Stimulated activated CD4-positive, alpha-beta T cell treated with anti-CD3 and anti-CD28 coated beads, Interleukin-4, amount 100 ng/mL, for 1 hour (primary cell): ENCODE measurements at places on chromosomes 4 and X.

DNA sequence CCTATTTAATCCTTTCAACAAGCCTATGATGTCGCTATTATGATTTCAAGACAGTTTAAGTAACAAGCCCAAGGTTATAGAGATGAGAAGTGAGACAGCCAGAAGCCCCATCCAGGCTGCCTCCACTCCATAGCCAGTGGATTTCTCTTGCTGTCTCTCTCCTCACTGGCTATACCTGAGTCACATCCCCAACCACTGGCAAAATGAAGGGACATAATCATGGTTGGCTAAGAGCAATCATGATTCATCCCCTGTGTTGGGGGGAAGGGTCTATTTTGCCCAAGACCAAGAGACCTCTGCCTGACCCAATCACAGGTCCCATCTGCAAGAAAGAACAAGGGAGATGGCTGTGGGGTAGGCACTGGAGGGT is 334.9 kb upstream of the GATB start:
- DNase-seq = no peak

- no peak for DNase-seq
Observed at GRCh38 chr4:145909281-145909715, 29.3 kb downstream of the ZNF827 start.

- DNase-seq = no peak
Observed at GRCh38 chr4:13930155-13930554, 302.6 kb upstream of the BOD1L1 start.

DNA sequence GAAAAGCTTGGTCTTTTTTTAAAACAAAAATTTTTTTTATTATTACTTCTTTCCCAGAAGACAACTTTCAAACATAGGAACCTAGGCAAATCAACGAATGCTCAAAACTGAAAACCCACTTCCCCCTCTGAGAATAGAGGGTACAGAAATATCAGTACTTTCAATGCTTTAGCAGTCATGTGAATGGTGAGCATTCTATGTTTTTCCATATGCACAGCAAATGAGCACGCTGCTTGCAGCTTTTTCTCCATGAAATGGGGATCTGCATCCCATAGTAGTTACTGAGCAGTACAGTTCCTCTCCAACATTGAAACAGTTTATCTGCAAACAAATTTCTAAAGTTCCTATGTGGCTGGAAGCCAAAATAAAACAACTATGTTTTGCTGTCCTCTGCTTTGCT is 108.4 kb upstream of the BMP2K start:
- no peak for DNase-seq

GRCh38 chr4:40369437-40370274 is 34.5 kb downstream of the CHRNA9 start:
- DNase-seq = no peak

GRCh38 chr4:169271692-169272007 is 894 bp upstream of the SH3RF1 start:
- no peak for DNase-seq

DNA sequence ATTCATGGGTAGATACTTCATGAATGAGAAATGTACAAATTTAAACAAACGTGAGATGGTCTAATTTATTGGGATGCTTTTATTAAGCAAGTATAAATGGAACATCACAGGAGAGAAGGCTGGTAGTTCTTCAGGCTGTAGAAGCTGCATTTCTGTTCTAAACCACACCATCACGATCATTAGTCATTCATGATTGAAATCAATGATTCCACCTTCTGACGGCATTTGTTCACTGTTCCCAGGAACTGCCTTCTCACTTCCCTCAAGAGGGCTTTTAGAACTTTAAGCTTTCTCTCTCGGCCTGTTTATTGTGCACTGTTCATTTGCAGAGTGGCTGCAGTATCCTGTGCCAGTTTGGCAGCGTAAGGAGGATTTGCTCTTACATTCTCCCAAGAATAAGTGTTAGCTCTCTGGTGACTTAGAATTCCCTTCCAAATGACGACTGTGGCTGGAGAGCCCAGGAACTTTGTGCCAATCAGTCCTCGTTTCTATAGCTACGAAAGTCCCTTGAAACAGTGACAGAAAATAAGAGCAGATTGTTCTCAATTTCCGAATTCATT is 54.7 kb downstream of the MFAP3L start:
- no peak for DNase-seq

DNA sequence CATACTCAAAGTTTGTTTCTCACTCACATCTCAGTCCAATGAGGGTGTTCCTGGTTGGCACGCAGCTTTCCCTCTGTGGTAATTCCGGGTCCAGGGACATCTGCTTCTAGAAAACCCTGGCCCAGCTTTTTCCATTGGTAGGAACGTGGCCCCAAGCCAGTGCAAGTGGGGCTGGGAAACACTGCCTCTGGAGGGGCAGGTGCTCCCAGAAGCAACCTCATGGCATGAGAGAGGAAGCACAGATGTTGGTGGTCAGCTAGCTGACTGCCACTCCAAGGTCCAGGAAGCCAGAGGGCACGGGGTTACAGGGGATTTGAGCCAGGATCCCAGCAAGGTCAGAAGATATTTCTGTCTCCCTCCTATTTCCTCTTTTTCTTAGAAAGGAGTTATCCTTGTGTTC is 47.5 kb downstream of the DCTD start:
- DNase-seq = no peak

GRCh38 chr4:40514497-40514951 is 115.1 kb downstream of the RBM47 start:
- no peak for DNase-seq
